Stimulated activated CD4-positive, alpha-beta T cell treated with anti-CD3 and anti-CD28 coated beads, Interleukin-12 subunit alpha, Interleukin-12 subunit beta, amount 100 ng/mL, for 4 hours (primary cell): ENCODE measurements at places on chromosomes 12 and 14.

GRCh38 chr14:96482986-96483385 lies 19.2 kb upstream of the PAPOLA start:
- DNase-seq = no peak

- no peak for DNase-seq
These were observed 8.8 kb downstream of the DDX47 start for GRCh38 chr12:12821975-12822374.

- DNase-seq = no peak
These were observed 37.9 kb upstream of the PLEKHG6 start for GRCh38 chr12:6272300-6273204.

GRCh38 chr12:80413462-80413861 lies 30.6 kb upstream of the PTPRQ start:
- no peak for DNase-seq

DNA sequence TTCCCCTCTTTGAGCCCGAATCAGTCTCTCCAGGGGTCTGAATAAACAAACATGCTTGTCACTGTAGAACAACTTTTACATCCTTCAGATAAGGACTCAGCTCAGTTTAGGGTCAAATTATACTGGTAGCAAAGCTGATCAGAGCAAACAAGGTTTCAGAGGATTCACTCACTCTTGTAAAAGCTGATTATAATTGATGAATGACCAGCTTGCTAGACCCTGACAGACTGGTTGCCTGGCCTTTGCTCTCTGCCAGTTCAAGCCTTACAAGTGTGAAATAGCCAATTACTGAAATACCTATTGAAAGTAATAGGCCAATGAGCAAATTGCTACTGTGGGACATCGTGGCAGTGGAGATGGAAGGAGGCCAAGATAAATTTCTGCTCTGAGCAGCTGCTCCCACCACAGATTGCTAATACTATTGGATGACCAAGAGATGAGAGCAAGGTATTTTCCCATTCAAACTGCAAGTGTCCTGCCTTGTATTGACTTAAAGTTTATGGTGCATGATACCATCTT lies 177.6 kb downstream of the PDZRN4 start:
- DNase-seq = no peak

GRCh38 chr12:3935078-3935477 lies 61.9 kb upstream of the PARP11 start:
- no peak for DNase-seq

DNA sequence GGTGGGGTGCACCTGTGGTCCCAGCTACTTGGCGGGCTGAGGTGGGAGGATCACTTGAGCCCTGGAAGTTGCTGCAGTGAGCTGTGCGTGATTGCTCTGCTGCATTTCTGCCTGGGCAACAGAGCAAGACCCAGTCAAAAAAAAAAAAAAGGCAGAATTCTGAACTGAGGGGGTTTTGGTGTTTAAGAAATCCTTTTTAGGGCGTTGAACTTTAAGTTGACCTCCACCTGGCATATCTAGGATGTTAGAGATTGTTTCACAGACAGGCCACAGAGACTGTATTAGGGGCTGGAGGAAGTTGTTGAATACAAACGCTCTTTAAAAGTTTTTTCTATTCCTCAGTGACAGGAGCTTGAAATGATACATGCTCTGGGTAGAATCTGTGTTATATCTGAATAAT lies 60.5 kb downstream of the FBXW8 start:
- DNase-seq = no peak

DNA sequence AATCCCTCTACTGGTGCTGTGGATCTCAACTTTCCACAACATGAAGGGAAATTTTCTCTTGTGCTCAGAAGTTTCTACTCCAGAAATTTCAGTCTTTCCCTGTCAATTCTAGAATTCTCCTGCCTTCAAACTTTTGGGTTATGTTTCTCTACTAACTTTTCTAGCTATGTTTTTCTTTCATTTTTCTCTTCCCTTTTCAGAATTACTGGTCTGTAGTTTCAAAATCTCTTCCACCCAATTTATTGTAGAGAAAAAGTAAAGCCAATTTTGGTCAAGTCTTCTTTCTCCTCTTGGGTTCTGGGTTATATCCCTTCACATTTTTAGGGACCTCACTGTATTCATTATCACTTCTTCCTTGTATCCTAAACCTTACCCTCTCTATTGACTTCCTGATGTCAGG lies 18.9 kb downstream of the CNTN1 start:
- no peak for DNase-seq

DNA sequence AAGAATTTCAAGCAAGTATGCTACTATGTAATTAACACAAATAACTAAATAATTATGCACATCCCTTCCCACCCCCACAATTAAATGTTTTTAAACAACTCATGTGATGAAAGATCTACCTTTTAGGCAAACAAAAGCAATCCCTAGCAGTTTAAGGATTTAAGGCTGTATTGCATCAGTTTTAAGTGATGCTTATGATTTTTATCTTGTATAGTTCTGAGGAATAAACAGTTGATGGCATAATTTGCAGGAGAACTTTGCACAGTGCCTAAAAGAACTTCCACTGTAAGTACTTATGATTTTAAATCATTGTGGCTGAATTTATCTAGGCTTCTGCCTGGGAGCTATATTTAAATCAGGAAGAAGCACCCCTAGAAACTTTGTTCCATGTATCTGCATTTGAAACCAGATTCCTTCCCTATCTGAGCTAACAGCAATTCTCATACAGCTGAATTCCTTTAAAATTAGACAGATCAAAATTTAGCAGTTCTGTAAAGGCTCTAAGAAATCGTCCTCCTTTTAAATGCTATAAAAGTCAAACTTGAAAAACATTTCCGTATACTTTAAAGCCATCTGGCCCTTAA lies 388.6 kb downstream of the BCAT1 start:
- DNase-seq = no peak

GRCh38 chr14:77593501-77593961 lies 22.9 kb downstream of the SPTLC2 start:
- DNase-seq = no peak

DNA sequence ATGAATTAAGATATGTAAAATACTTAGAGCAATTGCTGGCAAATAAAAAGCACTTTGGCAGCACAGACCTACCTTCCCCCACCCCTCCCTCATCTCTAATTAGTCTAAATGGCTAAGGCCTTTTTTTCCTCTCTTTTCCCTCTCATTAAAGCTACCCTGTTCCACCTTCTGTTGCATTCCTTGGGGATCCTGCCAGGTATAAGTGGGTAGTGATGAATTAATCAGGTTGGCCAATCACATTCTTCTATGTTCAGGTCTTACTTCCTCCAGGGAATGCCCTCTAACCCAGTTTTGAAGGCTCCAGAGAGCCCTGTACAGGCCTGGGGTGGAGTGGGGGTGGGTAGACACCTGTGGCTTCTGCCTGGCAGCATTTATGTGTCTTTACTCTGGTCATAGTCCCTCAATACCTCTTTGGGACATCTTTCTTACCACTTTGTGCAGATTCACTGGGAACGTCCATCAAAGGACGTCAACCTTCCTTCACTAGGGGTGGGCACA lies 28.4 kb downstream of the HSPB8 start:
- DNase-seq = no peak

- no peak for DNase-seq
These were observed 337.1 kb upstream of the OR4E1 start for GRCh38 chr14:22010545-22011252.

GRCh38 chr14:58861586-58861985 lies 223.8 kb downstream of the DACT1 start:
- DNase-seq = no peak

DNA sequence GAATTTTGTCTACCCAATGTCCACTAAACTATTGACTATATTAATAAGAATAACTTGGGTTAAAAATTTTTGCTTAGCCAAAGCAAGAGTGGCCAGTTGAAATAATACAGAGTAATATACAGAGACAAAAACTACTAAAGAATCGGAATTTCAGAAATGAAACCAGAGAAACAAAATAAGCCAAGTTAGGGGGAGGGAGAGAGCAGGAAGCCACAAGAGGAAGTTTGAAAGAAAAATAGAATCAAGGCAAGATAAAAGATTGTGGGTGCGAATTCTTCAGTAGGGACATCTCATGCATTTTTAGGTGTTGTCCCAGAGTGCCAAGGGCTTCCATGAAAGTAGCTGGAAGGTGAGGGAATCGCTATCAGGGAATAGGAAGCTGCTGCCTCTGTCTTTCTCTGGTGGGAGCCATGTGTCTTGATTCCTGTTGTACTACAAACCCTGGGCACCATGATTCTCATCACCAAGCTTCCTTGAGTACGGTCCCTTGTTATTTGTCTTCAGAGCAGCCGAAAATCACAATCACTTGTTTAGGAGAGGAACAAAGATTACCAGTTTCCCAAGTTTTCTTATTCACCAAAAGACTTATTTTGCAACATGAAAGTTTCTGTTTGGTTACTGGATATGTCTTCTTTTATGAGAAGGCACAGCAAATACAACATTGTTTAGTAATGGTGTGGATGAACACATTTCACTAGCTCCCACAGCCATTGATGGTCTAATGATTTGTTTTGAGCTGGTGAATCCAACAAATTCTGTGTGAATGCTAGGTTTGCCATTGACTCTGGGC lies 16.7 kb downstream of the NEUROD4 start:
- no peak for DNase-seq

GRCh38 chr12:46711756-46712155 lies 114.0 kb downstream of the SLC38A4 start:
- no peak for DNase-seq

GRCh38 chr14:96400495-96400894 lies 8.6 kb downstream of the AK7 start:
- no peak for DNase-seq

DNA sequence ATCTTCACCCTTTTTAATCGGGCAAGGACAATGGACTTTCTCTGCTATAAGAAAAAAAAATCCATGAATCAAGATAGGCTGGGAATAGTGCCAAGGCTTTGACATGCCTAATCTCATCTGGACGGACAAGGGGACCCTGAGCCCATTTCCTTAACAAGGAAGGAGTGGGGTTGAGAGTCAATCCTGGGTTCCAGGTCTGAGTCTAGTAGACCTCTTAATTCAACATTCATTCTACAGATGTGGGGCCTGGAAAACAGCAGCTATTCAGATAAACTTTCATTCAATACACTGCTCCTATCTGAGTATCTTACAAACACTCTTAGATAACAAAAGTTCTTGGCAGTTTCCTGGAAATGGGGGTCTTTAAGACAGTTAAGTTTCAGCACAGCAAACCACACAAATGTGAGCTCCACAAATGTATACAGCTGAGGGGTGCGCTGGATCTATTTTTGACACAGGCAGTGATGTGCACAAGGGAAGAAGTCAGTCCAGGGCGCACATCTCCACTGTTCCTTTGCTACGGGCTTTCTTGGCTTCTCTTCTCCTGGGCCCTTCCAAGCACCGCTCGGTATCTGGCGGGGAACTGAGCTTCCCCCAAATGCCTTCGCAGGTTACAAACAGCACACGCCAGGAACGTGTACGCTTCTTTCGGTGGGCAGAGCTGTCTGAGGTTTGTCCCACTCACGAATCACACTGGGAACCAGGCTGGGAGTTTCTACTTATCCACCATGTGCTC lies 82.2 kb upstream of the GPR68 start:
- DNase-seq = no peak

GRCh38 chr12:38869036-38869435 lies 36.4 kb downstream of the CPNE8 start:
- DNase-seq = no peak

GRCh38 chr14:76964695-76965094 lies 63.8 kb downstream of the IRF2BPL start:
- DNase-seq = no peak

DNA sequence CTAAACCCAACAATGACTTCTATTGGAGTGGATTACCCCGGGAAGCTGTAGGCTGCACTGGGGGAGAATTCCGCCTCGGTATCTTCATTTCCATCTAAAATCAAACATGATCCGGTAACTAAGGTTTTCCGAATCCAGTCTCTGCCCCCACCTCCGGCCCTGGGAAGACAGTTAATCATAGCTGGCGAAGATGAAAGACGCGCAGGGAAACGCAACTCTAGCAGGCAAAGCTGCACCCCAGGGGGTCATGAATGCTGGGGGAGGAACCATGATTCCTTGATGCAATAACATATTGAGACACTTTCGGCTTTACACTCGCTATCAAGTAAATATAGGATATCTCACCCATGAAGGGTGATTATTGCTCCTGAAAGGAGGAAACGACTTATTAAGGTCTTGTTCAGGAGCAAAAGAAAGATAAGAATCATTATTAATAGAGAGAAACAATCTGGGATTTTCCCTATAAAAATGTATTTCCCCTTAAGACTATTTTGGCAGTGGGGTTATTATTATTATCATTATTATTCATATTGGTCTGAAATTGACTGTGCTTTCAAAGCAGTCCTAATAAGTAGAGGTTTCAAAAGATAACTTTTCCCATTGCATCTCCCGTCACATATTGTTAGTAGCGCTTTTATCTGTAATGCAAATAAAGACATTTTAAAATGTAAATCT lies 614.9 kb downstream of the VRK1 start:
- DNase-seq = no peak

DNA sequence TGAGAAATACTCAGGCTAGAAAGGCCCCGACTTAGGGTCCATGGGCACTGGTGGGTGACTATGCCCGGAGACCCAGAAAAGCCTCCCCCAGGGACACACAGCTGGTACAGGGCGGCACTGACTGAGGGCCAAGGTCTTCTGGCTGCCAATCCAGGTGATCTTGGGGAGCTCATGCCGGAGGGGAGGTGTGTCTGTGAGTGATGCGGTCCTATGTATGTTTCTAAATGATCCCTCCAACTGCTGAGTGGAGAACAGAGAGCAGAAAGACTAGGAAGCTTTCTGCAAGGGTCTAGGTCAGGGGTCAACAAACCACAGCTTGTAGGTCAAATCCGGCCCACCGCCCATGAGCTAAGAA lies 391 bp downstream of the SERPINA4 start:
- no peak for DNase-seq

DNA sequence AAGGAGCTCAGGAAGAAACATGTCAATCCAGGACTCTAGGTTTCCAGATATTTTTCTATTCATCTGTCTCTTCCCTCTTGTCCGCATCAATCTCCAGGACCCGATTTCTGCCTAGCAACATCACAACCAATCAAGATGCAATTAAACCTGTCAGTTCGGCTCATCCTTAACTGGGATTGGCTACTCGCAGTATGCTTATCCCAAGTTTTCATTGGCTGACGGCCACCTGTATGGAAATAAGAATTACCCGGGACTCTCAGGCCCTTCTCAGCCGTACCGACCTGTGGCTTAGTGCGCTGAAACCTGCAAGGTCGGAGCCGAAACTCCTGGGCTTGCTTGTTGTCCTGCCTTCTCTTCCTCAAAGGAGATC lies 20.4 kb upstream of the ATP5MC2 start:
- DNase-seq = no peak

GRCh38 chr14:68808696-68809480 lies 16.0 kb upstream of the ZFP36L1 start:
- DNase-seq = no peak

- DNase-seq = no peak
These were observed 2.3 kb downstream of the SETD1B start for GRCh38 chr12:121806009-121806545.
